Transverse colon (tissue), 4 donors: ENCODE measurements at places on chromosomes 11 and 22. TPM values are rescaled to one million over a fixed set of nuclear protein-coding genes. Genes with fewer than 3 reads are reported as not detected.

The ACRV1 gene
- total RNA-seq, result not detected

The TTC28 gene
- total RNA-seq, result 7.9 TPM

The UCP3 gene
- total RNA-seq, result 7.6 TPM

The YPEL1 gene
- total RNA-seq, result 2.9 TPM

The C11orf65 gene
- not detected for total RNA-seq

The RCOR2 gene
- total RNA-seq, result 0.64 TPM

The APOL1 gene
- total RNA-seq, result 19.5 TPM

The TRIM49C gene
- total RNA-seq, result not detected

The PITPNM1 gene
- total RNA-seq, result 451 TPM

The DKK3 gene
- total RNA-seq, result 44.9 TPM

The SMPD1 gene
- total RNA-seq, result 43.8 TPM

The TOP3B gene
- total RNA-seq, result 82.0 TPM

The SAA4 gene
- not detected for total RNA-seq

The SLC17A6 gene
- not detected for total RNA-seq

The KRTAP5-8 gene
- total RNA-seq, result not detected

The RIC3 gene
- 3.3 TPM for total RNA-seq

The KAT5 gene
- total RNA-seq, result 51.6 TPM

The OR51I1 gene
- not detected for total RNA-seq

The OLFML1 gene
- 2.6 TPM for total RNA-seq

The CHST1 gene
- 1.9 TPM for total RNA-seq

The HBG2 gene
- total RNA-seq, result not detected

The ZNF280A gene
- total RNA-seq, result not detected

The MUC5AC gene
- total RNA-seq, result not detected

The CATSPER1 gene
- total RNA-seq, result not detected

The CRACR2B gene
- 373 TPM for total RNA-seq

The MMP11 gene
- 1.5 TPM for total RNA-seq

The OR11H1 gene
- total RNA-seq, result not detected

The GRM5 gene
- total RNA-seq, result not detected

The OR52H1 gene
- not detected for total RNA-seq

The MS4A15 gene
- total RNA-seq, result not detected

The BATF2 gene
- 10.0 TPM for total RNA-seq

The GGTLC3 gene
- not detected for total RNA-seq

The KDM4D gene
- 0.27 TPM for total RNA-seq

The SLC35F2 gene
- total RNA-seq, result 25.0 TPM
